Progenitor cell of endocrine pancreas (in vitro differentiated cells): ENCODE measurements at places on chromosomes 13 and 19. TPM values are rescaled to one million over a fixed set of nuclear protein-coding genes. Genes with fewer than 3 reads are reported as not detected.

The PRR19 gene
- 3.2 and 3.4 TPM in 2 replicates for total RNA-seq

DNA sequence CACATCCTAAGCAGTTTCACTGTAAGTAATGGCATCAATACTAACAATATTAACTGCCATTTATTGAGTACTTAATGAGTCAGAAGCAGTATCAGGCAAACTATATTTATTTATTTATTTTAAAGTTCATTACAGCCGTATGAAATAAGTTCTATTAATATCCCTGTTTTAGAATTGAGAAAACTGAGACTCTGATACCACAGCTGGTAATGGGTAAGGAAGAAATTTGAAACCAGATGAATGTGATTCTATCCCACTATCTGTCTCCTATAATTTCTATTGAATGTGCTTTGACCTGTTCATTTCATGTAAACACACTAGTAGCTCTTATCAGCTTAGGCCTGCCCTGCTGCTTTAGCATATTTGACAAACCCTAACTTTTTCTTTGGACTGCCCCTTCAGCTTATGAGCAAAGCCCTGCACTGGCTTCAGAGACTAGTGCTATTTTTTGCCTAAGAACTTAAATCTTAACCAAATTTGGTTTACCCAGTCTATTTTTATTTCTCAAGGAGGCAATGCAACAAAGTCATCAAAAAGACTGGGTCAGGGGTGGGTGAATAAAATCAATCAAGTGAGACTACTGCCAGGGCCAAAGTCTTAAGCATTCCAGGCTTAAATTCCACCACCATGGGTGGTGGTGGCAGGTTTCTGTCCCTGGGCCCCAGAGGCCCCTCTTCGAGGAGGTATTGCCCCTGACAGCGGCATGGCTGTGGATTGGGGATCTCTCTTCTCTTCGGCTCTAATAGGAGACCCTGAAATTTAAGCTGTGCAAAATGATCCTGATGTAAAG is 143.4 kb downstream of the DLEU7 start:
- no peaks in the 10 kb centered on the region for H3K27me3 ChIP-seq
- no peak overlapping the region for H3K4me3 ChIP-seq
- peaks cover 22% of the 10 kb centered on the region for H3K4me1 ChIP-seq
- peak overlapping the region; percentile 56 for H3K27ac ChIP-seq
- H3K36me3 ChIP-seq, result no peaks in the 10 kb centered on the region
- DNase-seq, result no peak

The ZNF536 gene
- 2.0 TPM in 2 replicates for total RNA-seq

GRCh38 chr19:21947775-21948174 is 63.0 kb downstream of the ZNF208 start:
- peaks cover 3% of the 10 kb centered on the region for H3K36me3 ChIP-seq
- H3K4me3 ChIP-seq, result no peak overlapping the region

DNA sequence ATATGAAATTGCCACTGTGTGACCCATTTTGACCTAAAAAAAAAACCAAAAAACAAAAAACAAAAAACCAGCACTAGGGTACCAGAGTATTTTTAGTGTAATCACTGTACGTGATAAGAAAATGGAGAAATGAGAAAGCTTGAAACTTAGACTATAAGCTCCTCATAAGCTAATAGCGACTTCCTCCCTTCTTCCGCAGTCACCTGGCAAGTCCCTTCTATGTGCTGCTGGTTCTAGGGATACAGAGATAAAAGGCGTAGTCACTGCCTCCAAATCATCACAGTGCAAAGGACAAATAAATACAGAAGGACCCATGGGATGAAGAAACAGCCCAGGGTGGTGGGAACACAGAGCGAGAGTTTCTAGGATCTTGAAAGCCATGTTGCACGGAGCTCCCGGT is 190.3 kb downstream of the TM9SF2 start:
- H3K27ac ChIP-seq, result no peak overlapping the region
- H3K36me3 ChIP-seq, result no peaks in the 10 kb centered on the region
- peaks cover 3% of the 10 kb centered on the region for H3K4me1 ChIP-seq
- no peak overlapping the region for H3K4me3 ChIP-seq

- H3K27ac ChIP-seq, result no peak overlapping the region
- H3K27me3 ChIP-seq, result no peaks in the 10 kb centered on the region
- no peaks in the 10 kb centered on the region for H3K4me1 ChIP-seq
Measured at GRCh38 chr13:68745502-68745901, 1362.1 kb upstream of the ATXN8OS start.

DNA sequence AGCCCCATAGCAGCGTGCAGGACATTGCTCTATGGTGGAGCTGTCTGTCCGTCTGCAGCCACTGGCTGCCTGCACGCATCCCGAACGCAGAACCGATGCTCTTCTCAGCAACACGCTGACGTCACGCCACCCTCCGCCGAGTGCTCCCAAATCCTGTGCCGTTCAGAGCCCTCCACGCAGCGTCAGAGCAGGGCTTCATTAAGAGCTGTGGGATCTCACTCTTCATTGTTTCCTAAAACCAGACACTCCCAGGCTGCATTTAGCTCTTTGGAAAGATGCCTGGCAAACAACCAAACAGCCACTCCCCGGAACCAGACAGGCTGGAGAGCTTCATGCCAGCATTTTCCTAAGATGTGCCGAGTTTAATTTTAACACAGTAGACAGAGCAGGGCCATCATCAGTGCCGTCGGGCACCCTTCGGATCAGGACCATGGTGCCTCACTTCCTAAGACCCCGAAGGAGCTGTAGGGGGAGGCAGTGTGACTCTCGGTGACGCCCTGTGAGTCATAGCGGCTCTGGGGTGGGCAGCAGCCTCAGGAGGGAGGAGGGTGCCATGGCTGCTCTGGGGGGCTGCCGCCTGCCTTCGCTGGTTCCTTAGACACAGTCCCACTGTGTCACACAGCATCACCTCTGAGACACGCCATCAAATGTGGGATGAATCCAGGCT is 131.5 kb upstream of the MCF2L start:
- no peak overlapping the region for H3K4me3 ChIP-seq
- no peaks in the 10 kb centered on the region for H3K27me3 ChIP-seq
- H3K36me3 ChIP-seq, result peaks cover 29% of the 10 kb centered on the region

- H3K27ac ChIP-seq, result no peak overlapping the region
- DNase-seq, result no peak
- no peak overlapping the region for H3K4me3 ChIP-seq
- peaks cover 4% of the 10 kb centered on the region for H3K4me1 ChIP-seq
- H3K36me3 ChIP-seq, result no peaks in the 10 kb centered on the region
- no peaks in the 10 kb centered on the region for H3K27me3 ChIP-seq
Measured at GRCh38 chr13:32013181-32013580, 18.4 kb upstream of the FRY start.

DNA sequence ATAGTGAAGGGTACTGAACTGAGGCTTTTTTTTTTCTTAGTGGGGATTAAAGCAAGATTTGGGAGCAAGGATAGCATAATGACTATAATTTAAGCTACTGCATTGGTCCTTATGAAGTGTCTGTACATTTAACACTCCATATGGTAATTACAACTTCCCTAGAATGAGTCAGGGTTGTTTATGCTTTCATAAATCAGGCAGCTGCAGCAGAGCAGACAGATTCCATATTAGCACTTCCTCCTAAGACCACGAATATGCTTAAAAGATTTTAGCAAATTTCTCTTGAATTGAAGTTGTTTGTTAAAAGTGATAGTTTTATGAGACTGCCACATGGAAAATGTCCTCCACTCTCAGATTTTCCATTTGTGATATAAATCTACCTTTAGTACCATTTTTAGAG is 401.1 kb upstream of the SPRY2 start:
- DNase-seq, result no peak
- no peaks in the 10 kb centered on the region for H3K27me3 ChIP-seq
- no peak overlapping the region for H3K27ac ChIP-seq
- H3K4me1 ChIP-seq, result peaks cover 2% of the 10 kb centered on the region
- H3K36me3 ChIP-seq, result no peaks in the 10 kb centered on the region

DNA sequence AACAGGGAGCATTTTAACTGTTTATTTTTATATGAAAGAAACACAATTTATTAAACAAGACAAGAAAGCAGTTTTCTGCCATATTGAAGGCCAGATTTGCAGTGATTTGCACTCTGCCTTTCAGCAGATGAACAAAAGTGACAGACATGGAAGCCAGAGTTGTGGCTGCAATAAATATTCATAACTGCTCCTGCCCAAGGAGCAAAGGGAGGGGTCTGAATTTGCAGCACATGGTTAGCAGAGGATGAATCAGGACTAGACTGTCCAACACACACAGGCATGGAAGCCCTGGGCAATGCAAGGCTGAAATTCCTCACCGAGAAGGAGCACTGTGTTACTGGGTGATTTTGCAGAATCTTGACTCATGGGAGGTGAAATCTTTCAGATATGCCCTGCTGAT is 418.2 kb downstream of the DCT start:
- no peak overlapping the region for H3K27ac ChIP-seq
- H3K27me3 ChIP-seq, result no peaks in the 10 kb centered on the region
- H3K4me3 ChIP-seq, result no peak overlapping the region
- no peak for DNase-seq
- no peaks in the 10 kb centered on the region for H3K36me3 ChIP-seq

DNA sequence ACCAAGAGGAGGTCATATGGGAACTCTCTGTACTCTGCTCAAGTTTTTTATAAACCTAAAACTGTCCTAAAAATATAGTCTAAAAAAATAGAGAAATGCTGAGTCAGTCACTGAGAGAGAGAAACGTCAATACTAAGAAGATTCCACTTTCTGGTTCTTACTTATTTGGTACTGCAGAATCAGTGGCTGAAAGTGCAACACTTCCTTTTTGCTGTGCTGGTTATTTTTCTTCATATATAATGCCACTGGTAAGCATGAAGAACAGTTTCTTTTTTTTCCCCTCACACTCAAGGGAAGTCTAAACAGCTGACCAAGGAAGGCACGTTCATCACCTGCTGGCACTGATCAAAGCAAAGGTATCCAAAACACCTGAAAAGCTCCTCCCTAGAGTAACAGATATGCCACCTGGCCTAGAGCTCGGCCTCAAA is 44.3 kb upstream of the N4BP2L1 start:
- no peak for DNase-seq
- H3K4me3 ChIP-seq, result no peak overlapping the region
- H3K27ac ChIP-seq, result no peak overlapping the region
- peaks cover 10% of the 10 kb centered on the region for H3K4me1 ChIP-seq
- H3K27me3 ChIP-seq, result no peaks in the 10 kb centered on the region

- no peaks in the 10 kb centered on the region for H3K4me1 ChIP-seq
- H3K4me3 ChIP-seq, result no peak overlapping the region
- peaks cover 11% of the 10 kb centered on the region for H3K36me3 ChIP-seq
- H3K27ac ChIP-seq, result no peak overlapping the region
- DNase-seq, result no peak
Measured at GRCh38 chr13:94400874-94401273, 78.6 kb downstream of the DCT start.

The SLC25A41 gene
- total RNA-seq, result 1.4 and 1.5 TPM in 2 replicates

DNA sequence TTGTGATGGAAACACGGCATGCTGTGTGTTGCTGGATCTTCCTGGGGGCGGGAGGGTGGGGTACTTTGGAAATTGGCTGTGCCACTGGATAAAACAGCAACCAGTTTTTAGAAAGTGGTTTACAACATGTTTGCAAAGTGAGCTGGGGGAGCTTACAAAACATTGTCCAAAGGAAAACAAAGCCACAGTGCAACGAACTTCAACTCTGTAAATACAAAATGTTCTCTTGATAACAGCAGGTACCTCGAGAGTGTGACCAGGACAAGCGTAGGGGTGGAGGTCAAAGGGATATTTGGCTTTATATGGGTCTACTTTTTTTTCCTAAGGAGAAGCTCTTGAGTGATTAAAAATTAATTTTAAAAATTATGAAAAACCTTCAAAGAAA is 2.5 kb downstream of the IGSF23 start:
- H3K4me1 ChIP-seq, result peaks cover 28% of the 10 kb centered on the region
- H3K27me3 ChIP-seq, result no peaks in the 10 kb centered on the region
- no peak overlapping the region for H3K4me3 ChIP-seq
- DNase-seq, result no peak

GRCh38 chr13:113471844-113472243 is 18.6 kb upstream of the ADPRHL1 start:
- DNase-seq, result no peak
- H3K4me3 ChIP-seq, result no peak overlapping the region
- H3K36me3 ChIP-seq, result peaks cover 34% of the 10 kb centered on the region
- no peak overlapping the region for H3K27ac ChIP-seq
- H3K4me1 ChIP-seq, result peaks cover 9% of the 10 kb centered on the region

The ATXN8OS gene
- not detected in 2 replicates for total RNA-seq

DNA sequence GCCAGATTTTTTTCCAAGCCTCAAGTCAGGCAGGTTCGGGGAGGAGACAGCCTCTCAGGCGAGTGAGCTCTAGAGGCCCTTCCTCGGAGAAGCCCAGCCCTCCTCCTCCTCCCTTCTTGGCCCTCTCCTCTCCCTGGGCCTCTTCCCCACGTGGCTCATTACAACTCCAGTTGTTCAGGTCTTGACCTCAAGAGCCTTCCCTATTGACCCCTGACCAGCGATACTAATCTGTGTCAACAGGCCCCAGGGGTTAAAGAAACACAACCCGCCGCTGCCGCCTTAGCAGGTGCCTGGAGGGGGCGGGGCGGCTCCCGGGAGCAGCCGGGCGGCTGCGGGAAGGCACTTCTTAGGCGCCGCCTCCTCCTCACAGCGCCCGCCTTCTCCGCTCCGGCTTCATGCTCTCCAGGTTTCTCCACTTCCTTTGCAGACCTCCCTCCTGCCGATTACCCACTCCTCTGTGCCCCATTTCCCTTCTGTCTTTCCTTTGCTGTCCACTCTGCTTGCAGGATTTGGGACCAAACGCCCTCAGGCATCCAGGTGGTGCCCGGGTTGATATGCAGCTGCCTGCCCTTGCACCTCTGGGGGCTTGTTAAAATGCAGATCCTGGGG is 51.0 kb downstream of the LYL1 start:
- H3K36me3 ChIP-seq, result no peaks in the 10 kb centered on the region
- H3K27me3 ChIP-seq, result peaks cover 76% of the 10 kb centered on the region
- peak overlapping the region; percentile 36 for H3K4me3 ChIP-seq
- H3K27ac ChIP-seq, result peak overlapping the region; percentile 29

DNA sequence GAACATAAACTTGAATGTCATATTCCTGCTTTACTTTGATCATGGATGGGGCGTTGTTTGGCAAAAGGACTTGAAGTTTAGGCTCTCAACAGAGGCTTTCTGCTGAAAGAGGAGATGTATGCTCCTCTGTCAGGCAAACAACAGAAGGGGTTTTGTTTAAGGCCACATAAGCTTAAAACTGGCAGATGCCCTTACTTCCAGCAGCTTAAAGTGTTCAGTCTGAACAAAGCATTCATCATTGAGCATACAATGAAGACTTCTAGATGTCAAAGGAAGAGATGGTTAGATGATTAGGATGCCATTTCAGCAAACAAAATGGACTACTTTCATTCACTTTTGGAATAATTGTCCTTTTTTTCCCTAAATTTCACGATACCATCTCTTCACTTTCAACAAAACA is 484.5 kb downstream of the SLITRK6 start:
- no peaks in the 10 kb centered on the region for H3K36me3 ChIP-seq
- DNase-seq, result no peak
- no peaks in the 10 kb centered on the region for H3K4me1 ChIP-seq
- H3K4me3 ChIP-seq, result no peak overlapping the region

- H3K4me1 ChIP-seq, result peaks cover 6% of the 10 kb centered on the region
- no peak overlapping the region for H3K27ac ChIP-seq
- no peaks in the 10 kb centered on the region for H3K27me3 ChIP-seq
- H3K36me3 ChIP-seq, result no peaks in the 10 kb centered on the region
Measured at GRCh38 chr13:56110751-56111150, 1030.0 kb upstream of the PRR20A start.

GRCh38 chr19:14315433-14315832 is 65.8 kb upstream of the ADGRE5 start:
- no peak overlapping the region for H3K4me3 ChIP-seq
- H3K4me1 ChIP-seq, result no peaks in the 10 kb centered on the region
- no peak for DNase-seq
- H3K27ac ChIP-seq, result no peak overlapping the region
- H3K27me3 ChIP-seq, result no peaks in the 10 kb centered on the region

- DNase-seq, result no peak
- H3K36me3 ChIP-seq, result no peaks in the 10 kb centered on the region
- no peaks in the 10 kb centered on the region for H3K27me3 ChIP-seq
- no peak overlapping the region for H3K27ac ChIP-seq
Measured at GRCh38 chr13:38518328-38518727, 168.5 kb upstream of the FREM2 start.

The SELENOV gene
- 5.1 and 6.5 TPM in 2 replicates for total RNA-seq
